Kidney tubule cell (primary cell): ENCODE measurements at places on chromosomes 5 and 9.

GRCh38 chr5:141870228-141870627 lies 8.0 kb downstream of the PCDH1 start:
- DNase-seq, result peak; percentile 72

DNA sequence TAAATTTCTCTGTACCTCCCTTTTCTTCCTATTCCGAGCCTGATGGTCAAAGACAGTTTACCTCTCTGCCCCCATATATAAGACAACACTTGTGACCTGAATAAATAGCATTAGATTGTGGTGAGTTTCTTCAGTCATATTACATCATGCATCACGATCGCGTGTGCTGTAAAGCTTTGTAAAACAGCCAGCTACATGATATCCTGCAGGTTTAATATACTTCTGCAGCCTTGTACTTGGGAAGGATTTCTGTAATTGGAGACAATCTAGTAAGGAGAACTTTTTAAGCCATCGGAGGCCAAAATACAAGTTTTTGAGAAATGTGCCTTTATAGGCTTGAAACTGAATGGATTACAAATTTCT lies 711.8 kb upstream of the WWC1 start:
- DNase-seq, result no peak

DNA sequence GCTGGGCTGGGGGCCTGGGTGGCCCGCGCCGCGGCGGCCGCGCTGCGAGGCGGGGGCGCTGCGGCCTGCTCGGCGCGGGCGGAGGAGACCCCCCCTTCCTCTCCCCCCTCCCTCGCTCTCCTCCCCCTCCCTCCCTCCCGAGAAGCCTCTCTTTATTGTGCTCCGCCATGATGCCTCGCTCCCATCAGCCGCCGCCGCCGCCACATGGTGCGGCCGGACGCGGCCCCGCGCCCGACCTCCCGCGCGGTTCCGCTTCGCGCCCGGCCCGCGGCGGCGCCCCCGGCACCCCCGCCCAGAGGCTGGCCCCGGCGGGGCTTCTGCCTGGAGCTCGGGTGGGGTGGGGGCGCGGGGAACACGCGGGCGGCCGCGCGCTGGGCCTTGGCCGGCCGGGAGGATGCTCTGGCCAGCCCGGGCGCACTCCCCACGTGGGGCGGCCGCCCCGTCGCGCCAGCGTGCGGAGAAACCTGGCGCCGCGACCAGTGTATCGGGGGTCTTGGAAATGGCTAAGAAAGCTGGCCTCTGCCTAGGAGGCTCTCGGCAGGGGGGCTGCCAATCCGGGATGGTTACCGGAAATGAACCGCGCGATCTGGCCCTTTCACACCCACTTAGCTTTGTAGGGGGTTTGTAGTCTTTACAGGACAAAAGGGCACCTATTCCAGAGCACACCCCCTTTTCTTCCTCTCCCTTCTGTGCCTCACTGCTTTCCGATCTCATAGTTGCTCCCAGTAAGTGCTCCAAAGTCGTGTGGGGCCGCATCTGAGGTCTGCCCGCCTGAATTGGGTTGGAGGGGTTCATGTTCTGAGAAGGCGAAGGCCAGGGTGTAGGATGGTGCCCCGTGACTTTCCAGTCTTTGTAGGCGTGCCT lies 1.0 kb downstream of the SET start:
- DNase-seq, result peak; percentile 41

DNA sequence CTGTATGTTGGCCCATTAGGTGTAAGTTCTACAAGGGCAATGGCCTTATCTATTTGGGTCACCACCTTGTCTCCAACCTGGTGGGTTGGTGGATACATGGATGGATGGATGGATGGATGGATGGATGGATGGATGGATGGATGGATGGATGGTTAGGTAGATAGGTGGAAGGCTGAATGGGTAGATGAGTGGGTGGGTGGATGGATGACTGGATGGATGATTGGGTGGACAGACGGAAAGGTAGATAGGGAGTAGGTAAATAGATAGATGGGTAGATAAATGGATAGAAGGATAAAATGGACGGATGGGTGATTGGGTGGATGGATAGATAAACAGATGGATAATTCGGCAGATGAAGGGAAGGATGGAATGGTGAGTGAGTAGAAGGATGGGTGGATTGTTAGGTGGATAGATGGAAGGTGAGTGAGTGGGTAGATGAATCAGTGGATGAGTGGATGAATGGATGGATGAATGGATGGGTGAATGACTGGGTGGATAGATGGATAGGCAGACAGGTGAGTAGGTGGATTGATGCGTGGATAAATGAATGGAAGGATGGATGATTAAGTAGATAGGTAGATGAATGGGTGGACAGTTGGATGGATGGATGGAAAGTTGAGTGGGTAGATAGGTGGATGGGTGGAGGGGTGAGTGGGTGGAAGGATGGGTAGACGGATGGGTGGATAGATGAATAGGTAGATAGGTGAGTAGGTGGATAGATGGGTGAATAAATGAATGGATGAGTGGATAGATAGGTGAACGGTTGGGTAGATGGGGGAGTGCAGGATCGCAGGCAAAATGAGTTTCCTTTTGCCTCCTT lies 83.1 kb upstream of the FBXW11 start:
- no peak for DNase-seq

GRCh38 chr5:40465416-40465815 lies 214.3 kb upstream of the PTGER4 start:
- DNase-seq, result no peak

GRCh38 chr9:93054758-93055704 lies 3.5 kb upstream of the SUSD3 start:
- no peak for DNase-seq

DNA sequence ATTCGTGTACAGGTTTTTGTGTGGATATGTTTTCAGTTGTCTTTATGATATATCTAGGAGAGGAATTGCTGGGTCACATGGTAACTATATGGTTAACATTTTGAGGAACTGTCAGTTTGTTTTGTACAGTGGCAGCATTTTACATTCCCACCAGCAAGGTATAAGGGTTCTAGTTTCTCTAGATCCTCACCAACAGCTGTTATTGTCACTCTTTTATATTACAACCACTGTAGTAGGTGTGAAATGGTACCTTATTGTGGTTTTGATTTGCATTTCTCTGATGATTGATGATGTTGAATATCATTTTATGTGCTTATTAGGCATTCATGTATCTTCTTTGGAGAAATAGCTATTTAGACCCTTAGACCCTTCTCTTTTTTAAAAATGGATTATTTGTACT lies 82.9 kb downstream of the CCDC171 start:
- no peak for DNase-seq

DNA sequence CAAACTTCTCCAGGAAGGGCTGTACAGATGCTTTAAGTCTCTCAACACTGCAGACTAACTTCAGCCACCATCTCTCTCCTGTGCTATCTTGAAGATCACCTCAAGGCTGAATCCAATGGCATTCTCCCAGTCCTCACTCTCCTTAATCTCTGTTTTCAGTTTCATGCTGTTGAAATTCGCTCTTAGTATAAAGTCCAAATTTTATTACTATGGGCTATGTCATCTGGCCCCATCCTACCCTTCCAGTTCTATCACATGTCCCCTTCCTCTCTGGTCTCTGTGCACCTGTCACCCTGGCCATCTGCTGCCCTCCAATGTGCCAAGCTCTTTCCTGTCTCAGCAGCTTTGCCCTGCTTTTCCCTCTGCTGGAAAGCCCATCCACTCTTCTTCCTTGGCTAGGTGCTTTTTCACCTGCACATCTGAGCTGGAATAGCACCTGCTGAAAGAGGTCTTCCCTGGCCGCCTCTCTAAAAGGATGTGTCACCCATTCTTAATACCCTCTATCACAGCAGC lies 284.7 kb upstream of the MAP3K1 start:
- no peak for DNase-seq

DNA sequence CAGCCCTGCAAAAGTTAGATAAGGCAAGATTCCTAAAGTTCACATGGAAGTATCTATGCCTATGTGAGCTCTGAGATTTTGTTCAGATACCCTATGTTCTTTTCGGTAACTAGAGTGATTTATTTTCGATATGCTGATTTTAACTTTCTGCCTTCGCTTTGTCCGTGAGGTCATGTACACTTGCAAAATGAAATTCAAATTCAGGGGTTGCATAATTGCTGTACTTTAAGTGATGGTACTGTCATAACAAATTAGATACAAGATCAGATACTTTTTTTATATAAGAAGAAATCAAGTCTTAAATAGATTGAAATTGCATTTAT lies 350 bp upstream of the ECPAS start:
- DNase-seq, result no peak

- DNase-seq, result no peak
Measured at GRCh38 chr9:97516111-97516510, 14.6 kb downstream of the TMOD1 start.

DNA sequence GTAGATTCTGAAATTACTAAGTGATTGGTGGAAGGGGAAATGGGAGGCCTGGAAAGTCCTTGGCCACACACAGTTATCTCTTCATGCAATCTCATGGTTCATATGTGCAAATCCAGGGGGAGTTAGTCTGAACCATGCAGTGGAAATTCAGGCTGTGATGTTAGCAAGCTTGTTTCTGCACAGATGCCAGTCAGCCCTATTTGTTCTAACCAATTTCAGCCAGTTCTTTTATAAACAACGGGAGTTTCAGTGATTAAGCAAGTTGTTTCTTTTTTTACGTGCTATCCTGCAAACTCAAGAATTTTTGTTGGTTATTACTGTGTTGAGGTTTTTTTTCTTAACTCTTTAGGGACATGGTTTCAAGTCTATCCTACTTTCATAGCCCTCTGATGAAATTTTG lies 298.0 kb downstream of the FER start:
- no peak for DNase-seq

- no peak for DNase-seq
Measured at GRCh38 chr5:155834271-155834975, 492.5 kb upstream of the SGCD start.

GRCh38 chr9:5767968-5768932 lies 64.7 kb downstream of the ERMP1 start:
- DNase-seq, result no peak

- no peak for DNase-seq
Measured at GRCh38 chr9:79007701-79008483, 563.9 kb upstream of the TLE4 start.
